ENCODE measurements at places on chromosomes 13 and 19.

DNA sequence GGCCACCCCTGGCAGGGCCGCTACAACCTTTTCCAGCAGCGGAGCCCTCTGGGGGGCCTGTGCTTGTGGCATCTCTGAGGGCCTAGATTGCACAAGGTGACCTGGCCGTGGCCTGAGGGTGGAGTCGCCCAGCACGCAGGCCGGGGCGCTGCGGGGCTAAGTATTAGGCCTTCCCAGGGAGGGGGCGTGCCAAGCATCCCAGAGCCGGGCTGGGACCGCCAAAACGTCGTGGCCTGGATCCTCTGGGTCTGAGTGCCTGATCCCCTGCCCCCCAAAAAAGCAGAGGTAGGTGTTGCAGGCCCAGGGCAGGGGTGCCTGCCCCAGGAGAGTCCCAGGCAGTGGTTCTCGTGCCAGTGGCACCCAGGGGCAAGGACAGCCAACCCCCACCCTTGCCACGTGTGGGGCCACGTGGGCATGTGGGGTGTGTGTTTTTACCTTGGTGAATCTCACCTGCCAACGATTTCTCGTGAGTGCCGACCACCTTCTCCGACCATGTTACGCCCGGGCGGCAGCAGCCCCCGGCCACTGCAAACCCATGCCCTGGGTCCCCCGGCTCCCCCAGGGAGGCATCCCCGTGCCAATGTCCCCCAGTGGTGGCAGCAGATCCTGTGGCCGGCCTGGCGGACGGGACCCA lies 12.6 kb upstream of the GNA15 start:
- DNase-seq, result no peak

GRCh38 chr13:42803563-42804204 lies 22.3 kb downstream of the FAM216B start:
- DNase-seq, result no peak

DNA sequence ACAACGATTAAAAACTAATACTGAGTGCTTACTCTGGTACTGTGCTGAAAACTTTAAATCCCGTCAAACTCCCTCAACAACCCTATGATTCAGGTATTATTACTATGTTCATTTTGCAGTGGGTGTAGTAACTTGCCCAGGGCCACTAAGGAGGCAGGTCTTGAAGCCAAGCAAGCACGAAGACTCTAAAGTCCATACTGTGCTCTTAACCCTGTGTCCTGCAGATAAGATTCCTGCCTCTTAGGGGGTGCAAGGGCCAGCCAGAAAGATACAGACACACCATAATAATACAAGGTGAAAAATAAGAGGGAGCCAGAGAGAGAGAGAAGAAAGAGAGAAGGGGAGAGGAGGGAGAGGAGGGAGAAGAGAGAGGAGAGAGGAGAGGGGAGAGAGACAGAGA lies 95.5 kb downstream of the CDADC1 start:
- no peak for DNase-seq

DNA sequence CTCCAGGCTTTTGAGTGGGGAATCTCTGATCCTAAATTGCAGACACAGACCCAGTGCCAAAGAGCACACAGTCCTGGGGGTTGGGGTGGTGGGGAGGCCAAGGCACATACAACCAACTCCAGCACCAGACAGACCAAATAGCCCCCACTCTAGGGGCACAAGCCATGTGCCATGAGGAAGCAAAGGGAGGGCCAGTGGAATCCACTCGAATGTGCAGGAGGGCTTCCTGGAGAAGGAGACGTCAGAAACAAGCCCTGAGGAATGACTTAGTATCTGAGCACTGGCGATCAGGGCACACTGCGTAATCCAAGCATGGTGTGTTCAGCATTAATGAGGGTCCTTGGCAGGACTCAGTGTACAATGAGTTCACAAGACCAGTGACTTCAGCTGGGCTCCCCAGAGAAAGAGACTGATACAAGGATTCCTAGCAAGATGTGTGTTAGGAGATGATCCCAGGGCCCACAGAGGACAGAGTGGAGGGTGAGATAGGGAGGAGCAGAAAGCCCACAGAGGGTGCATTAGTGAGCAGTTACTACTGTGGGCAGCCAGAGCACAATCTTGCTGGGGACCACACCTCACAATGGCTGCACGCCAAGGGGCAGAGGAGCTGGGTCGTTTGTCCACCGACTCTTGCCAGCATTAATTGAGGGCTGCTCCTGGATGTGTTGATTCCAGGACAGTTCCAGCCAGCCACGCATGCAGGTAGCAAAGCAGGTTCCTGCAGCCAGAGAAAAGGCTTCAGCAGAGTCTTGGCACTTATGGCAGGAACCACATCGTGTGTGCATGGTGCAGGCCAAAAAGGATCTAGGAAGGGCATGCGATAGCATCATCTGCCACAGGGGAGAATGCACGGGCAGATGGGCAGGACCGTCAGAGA lies 152.6 kb upstream of the VSTM2B start:
- DNase-seq, result no peak

GRCh38 chr13:44434766-44435141 lies 61.1 kb downstream of the SERP2 start:
- no peak for DNase-seq

- DNase-seq, result no peak
Measured at GRCh38 chr13:112759827-112760226, 70.0 kb downstream of the ATP11A start.

GRCh38 chr19:46408664-46409039 lies 4.7 kb downstream of the CCDC8 start:
- DNase-seq, result no peak

- no peak for DNase-seq
Measured at GRCh38 chr19:42282819-42283187, 13.8 kb downstream of the CIC start.

GRCh38 chr19:51799034-51799773 lies 4.2 kb downstream of the FPR3 start:
- no peak for DNase-seq

GRCh38 chr13:104799152-104799551 lies 1732.9 kb upstream of the SLC10A2 start:
- no peak for DNase-seq

- peak; percentile 70 for DNase-seq
Measured at GRCh38 chr19:1074544-1075283, 7.7 kb downstream of the ARHGAP45 start.

- DNase-seq, result no peak
Measured at GRCh38 chr19:2976609-2977000, 759 bp upstream of the TLE6 start.

- no peak for DNase-seq
Measured at GRCh38 chr19:38409631-38410133, 6.8 kb downstream of the FAM98C start.

DNA sequence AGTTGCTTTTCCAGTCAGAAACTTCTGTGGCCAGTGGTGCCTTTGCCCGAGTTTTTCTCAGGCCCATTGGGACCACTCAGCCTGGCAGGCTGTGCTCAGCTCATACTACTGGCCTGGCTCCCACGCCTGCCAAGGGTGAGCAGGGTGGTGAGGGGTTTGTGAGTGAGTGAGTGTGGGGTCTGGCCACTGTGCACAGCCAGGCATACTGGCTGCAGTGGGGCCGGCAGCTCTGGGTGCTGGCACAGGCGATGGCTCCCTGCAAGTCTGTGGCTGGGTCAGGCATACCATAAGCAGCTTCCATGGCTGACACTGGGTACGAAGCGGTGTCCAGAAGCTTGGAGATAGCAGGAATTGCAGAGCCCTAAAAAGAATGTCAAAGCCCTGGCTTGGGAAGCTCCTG lies 161.0 kb downstream of the SLITRK6 start:
- DNase-seq, result no peak

DNA sequence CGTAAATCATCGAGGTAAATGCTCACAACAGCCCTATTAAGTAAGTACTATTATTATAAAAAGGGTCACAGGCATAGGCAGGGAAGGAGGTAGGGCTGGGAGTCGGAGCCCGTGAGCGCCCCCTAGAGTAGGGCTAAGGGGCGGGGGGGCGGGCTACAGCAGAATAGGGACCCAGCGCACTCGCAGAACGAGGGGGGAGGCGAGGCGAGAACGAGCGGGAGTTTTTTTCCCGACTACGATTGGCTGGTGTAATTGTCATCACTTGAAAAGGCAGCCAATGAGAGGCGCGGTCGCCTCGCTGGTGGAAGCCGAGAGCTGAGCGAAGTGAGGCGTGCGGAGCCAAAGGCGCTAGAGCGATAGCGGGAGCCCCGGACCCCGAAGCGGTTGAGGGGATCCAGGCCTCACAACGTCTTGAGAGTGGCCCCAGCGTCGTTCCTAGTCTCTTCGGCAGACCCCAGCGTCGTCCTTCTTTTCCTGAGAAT lies 24.2 kb downstream of the KEAP1 start:
- peak; percentile 84 for DNase-seq

DNA sequence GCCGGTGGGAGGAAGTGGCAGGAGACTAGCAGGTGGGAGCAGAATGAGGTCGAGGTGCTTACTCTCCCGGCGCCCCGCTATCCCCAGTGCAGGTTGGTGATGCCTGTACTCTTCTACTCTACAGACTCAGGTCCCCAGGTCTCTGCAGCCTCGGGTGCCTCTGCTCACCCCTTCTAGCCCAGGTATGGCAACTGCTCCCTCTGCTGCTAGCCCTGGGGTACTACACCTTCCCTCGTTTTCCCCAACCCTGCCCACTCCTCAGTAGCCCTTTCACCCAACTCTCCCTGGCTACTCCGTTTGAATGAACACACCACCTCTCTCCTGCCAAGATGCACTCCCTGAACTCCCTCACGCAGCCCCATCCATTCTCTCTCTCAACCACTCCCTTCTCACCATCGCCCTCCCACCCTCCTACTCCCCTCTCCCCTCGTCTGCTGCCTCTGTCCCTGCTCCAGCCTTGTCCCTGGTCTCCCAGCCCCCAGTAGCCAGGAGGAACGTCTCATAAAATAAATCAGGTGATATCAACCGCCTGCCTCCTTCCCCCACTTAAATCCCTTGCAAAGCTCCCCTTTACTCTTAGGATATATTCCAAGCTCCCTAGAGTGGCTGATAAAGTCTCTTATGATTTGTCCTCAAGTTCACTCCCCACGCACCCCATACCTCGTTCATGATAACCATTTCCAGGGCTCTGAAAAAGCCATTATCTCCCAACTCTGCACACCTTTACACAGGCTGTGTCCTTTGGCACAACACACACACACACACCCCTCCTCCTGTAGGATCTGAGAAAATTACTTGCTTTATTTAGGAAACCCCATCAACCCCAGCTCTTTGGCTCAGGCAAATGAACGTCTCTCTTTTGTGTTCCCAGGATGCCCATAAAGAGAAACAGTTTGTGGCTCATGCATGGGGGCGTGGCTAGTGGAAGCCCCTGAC lies 8.2 kb upstream of the MEIS3 start:
- peak; percentile 53 for DNase-seq

- DNase-seq, result no peak
Measured at GRCh38 chr13:50033725-50034124, 18.5 kb downstream of the KCNRG start.

- DNase-seq, result no peak
Measured at GRCh38 chr19:50178320-50178719, 15.2 kb upstream of the IZUMO2 start.

All from stimulated activated CD8-positive, alpha-beta memory T cell treated with anti-CD3 and anti-CD28 coated beads, Interleukin-15, amount 100 ng/mL, for 48 hours (primary cell).